Left renal pelvis (tissue), 4 donors: ENCODE measurements at places on chromosomes 3 and 15. TPM values are rescaled to one million over a fixed set of nuclear protein-coding genes. Genes with fewer than 3 reads are reported as not detected.

Gene SAMD7
- not detected for polyA plus RNA-seq

Gene DNAH1
- polyA plus RNA-seq, result 5.6 TPM

Gene AP3B2
- polyA plus RNA-seq, result 2.0 TPM

Gene GOLGA8R
- 5.0 TPM for polyA plus RNA-seq

Gene ITIH4
- polyA plus RNA-seq, result 2.9 TPM

Gene CDCP1
- polyA plus RNA-seq, result 2.0 TPM

Gene ITIH1
- polyA plus RNA-seq, result 0.38 TPM

Gene TNNC1
- polyA plus RNA-seq, result 11.1 TPM

Gene PATL2
- polyA plus RNA-seq, result 1.8 TPM

Gene APEH
- 76.0 TPM for polyA plus RNA-seq

Gene ALS2CL
- polyA plus RNA-seq, result 16.4 TPM

Gene BNIP2
- 73.1 TPM for polyA plus RNA-seq
